ENCODE measurements at places on chromosomes 11 and 22.
A peak's percentile ranks its signal among the peaks of the same experiment; 100 is the strongest.

DNA sequence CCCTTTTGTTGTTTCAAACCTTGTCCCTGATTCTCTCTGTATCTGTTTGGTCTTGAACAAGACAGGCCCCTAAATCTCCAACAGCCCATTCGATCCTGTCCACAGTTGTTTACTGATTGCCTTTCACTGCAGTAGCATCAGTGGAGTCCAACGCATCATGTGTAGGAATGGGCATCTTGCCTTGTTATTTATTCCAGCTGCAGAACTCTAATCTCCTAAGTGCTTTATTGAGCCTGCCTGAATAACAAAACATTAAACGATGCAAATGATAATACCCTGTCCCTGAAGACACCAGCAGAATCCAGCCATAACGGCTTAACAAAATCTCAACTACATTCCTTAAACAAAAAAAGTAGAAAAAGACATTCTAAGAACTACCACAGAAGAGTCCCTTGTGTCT is 50.1 kb downstream of the SLC35F2 start:
- DNase-seq: no peak

DNA sequence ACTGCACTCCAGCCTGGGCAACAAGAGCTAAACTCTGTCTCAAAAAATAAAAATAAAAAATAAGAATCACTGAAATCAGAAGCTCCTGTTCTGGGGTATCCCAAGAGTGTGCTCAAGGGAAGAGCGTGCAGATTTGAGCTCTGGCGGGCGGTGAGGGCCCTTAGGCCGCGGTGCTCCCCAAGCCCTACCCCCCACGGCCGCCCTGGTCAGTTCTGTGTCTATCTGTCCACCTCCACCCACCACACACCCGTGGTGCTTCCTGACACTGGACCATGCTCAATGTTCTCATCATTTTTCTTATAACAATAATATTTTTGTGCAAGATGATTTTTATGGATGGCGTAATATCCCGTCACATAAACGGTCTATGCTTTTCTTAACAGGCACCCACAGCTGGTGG is 71.1 kb downstream of the RTL6 start:
- DNase-seq: no peak

- DNase-seq: no peak
These were observed 95.7 kb downstream of the CWC15 start for GRCh38 chr11:94877443-94878200.

- no peak for DNase-seq
These were observed 666.7 kb downstream of the OPCML start for GRCh38 chr11:132865623-132866022.

- no peak for DNase-seq
These were observed 1.6 kb upstream of the FBXO3 start for GRCh38 chr11:33775832-33776470.

DNA sequence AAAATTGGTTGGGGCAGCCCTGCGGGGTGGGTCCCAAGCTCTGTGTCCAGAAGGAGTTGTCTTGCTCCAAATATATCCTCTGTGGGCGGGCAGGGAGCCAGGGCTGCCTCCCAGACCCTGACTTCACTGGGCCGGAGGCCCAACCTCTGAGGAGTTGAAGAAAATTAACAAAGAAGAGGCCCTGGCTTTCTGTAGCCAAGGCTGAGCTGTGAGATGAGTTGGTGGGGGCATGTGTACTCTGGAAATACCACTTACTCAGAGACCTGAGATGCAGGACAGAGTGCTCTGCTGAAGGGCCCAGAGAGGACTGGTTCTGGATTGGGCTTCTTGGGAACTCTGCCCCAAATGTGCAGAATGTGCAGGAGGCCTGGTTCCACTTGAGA is 96.3 kb downstream of the SWAP70 start:
- DNase-seq: peak; percentile 56

- no peak for DNase-seq
These were observed 875.8 kb downstream of the BRD1 start for GRCh38 chr22:48951836-48952235.

DNA sequence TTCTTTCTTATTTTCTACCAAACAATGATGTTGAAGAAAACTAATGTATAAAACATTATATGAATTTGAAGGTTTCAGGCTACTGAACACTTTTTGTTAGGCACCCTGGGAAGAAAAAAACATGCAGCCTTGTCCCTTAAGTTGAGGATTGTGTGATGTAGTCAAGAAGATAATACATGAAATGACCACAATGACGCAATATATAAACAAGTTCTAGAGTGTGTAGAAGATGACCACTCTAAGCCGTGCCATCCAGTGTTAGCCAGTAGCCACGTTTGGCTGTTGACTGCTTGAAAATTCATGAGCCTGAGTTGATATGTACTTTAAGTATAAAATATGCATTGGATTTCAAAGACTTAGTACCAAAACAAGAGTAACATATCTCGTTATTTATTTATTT is 16.2 kb downstream of the SWAP70 start:
- no peak for DNase-seq

DNA sequence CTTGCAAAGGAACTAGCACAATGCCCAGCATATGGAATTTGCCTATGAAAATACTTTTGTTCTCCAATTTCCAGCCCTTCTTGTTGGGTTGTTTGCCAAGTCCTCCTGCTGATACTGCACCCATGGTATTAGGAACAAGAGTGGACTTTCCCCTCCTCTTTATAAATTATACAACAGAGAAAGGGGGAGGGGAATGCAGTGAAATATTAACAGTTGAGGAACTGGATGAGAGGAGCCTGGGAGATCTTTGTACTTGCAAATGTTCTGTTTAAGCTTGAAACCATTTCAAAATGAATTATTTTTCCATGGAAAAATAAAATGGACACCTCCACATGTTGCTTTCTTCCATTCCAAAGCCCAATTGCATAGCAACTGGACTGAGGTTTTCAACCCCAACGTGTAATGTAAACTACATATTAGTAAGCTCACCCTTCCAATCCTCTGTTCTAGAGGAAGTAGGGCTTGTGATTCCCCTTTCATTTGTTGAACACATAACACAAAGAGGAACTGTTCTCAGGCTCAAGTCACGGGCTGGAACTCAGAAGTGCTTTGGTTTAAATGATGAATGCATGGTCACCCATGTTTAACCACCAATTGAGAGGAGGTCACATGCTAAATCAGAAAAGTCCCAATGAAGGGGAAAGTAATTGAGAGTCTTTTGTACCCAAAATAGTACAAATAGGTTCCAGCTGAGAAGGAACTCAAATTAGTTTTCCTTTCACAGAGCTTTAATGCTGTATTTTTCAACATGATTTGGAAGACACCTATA is 66.2 kb upstream of the ZC3H12C start:
- DNase-seq: peak; percentile 11

- DNase-seq: no peak
These were observed 25.8 kb upstream of the DAGLA start for GRCh38 chr11:61654397-61654829.

GRCh38 chr11:15557457-15558230 is 442.9 kb downstream of the INSC start:
- no peak for DNase-seq

GRCh38 chr22:44256556-44257485 is 55.9 kb downstream of the SHISAL1 start:
- no peak for DNase-seq

- DNase-seq: no peak
These were observed 532.3 kb downstream of the DLG2 start for GRCh38 chr11:85094795-85095194.

DNA sequence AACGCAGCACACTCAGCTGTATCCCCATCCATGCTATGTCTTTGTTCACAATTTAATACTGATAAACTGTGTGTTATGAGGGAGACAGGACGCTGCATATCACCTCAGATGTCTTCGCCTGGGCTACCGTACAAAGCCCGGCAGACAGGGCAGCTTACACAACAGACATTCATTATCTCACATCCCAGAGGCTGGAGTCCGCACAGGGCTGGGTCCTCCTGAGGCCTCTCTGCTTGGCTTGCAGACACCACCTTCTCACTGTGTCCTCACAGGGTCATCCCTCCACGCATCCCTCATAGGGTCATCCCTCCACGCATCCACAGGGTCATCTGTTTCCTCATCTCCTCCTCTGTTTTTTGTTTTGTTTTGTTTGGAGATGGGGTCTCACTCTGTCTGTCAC is 61.2 kb downstream of the SHANK2 start:
- no peak for DNase-seq

- DNase-seq: no peak
These were observed 822.9 kb downstream of the BRD1 start for GRCh38 chr22:49004484-49005399.

DNA sequence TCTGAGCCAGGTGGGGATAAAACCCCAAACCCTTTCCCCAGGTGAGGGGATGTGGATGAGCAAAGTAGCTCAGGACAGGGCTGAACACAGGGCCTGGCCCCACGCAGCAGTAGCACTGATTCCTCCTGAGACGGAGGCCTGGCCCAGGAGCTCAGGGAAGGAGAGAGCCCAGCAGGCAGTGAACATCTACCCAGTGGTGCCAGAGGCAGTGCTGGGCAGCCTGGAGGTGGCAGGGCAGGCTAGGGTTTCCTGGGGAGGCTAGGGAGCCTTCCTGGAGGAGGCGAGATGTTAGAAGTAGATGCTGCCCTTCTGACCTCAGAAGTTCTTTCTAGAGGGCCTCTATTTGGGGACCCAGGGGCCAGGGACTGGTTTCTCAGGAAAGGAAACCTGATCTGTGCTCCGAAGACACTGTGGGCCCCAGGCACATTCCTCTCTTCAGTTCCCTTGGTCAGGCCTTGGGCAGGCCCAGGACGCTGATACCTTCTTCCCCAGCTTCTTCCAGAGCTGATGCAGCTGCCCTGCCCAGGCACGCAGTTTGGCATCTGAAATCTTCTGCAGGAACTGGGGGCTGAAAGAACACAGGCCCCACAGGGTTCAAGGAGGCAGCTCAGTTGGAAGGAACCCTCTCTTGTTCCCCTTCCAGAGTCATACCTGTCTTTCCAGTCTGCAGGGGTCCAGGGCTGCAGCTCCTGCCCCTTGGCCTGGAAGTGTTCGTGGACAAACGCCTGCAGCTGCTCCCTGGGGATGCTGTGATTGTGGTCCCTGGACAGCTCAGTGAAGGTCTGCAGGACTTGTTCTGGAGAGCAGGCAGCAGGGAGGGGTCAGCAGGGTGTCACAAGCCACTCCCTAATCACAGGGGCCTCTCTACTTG is 16.8 kb downstream of the TREH start:
- DNase-seq: no peak

DNA sequence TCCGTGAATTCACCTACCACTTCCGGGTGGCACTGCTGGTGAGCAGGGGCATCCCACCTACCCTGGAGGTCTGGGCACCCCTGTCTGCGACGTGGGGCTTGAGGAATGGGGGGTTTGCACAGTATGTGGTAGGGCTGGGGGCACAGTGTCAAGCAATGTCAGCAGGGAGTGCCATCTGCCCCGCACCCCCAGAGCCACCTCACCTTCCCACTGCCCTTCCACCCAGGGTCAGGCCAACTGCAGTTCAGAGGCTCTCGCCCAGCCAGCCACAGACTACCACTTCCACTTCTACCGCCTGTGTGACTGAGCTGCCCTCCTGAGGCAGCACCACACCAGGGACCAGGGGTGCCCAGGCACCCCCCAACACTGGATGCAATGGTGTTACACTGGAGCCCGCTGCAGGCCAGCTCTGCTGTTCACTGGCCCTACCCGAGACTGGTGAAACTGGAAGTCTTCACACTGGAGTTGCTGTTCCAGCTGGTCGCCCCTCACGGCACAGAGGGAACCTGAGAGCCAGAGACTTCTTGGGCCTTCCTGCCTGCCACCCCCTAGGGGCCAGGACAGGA is 6.5 kb downstream of the TMEM258 start:
- no peak for DNase-seq
